ENCODE measurements at places on chromosomes 6 and 20.
A peak's percentile ranks its signal among the peaks of the same experiment; 100 is the strongest.

DNA sequence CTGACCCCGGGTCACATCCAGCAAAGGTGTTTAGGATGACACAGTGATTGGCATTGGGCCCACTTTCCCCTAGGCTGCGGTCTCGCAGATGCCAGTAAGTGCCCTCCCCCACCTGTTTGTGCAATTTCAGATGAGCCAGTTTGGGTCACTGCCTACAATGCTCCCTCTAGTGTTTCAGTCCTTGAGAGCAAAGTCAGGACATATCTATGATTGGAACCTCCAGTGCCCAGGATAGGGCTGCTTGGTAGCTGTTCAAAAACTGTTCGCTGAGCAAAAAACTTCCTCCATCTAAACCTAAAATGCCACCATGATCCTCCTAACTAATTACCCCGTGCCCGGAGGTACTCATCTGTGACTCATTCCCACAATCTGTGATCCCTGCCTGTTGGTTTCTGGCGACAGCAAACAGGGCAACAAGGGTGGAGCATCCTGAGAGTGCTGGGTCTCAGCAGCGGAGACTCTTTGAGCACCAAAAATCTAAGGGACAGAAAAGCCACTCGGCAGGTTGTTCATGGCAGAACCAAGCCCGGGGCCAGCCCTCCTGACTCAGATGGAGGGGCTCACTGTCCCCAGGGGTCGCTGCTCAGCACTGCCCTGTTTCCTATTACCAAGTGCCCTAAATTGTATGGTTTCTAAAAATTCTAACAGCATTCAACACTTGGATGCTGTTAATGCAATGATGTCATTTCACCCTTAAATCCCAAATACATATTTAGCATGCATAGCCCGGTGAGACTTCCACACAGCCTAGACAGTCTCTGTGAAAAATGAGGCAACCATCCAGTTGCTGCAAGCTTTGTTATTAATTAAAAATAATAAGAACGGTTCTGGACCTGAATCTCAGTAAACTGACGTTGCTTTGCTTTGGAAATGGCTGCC, 5.0 kb downstream of the VSX1 start:
- no peak for DNase-seq

DNA sequence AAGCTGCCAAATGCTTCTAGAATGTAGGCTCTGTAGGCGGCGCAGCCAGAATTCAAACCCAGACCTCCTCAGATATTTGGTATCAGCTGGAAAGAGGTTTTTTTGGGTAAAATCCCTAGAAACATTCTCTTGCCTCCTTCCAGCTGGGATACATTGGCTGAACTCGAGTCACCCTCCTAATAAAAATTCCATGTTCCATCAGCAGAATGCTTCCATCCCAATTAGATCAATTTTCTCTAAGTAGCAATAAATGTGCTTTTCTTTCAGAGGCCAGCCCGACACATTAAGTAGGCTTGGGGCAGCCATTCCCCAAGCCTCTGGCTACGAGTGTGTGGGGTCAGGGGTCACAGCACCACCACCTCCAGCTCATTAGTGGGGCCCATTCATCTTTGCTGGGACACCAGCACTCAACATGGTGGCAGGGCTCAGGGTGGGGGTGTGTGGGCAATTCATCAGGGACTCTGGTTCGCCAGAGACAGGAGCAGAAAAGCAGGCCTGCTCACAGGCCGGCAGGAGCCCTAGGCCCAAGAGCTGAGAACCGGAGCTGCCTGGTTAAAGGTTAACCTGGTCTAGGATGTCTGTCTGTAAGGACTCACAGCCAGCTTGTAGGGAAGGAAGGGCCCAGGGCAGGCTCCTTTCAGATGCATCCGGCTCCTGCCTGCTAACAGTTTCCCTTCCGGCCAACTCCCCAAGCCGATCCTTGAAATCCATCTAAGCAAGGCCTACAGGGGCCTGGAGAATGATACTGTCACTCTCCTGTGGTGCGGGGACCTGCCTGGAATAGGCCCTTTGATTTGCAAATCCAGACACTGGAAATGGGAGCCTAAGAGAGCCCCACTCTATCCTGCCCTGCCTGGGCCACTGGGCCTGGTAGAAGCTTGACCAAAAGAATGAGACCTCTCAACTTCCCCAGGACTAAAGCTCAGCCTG, 159.1 kb upstream of the TOP1 start:
- no peak for DNase-seq

DNA sequence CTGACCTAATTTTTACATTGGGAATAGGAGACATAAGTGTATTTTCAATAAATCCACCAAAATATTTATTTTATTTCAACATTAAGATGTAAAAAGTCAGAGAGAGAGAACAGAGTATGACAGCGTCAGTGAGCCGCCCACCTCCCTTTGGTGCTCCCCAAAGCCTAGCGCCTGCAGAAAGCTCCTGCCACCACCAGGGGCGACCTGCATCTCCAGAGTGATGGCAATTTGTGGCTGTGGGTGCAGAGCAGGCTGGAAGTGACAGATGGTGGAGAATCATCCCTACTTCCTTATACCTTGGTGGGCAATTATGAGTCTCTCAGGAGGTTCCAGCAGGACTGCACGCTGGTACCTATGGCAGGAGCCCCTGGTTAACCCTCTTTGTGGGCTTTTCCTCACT, 87.3 kb downstream of the PTPRT start:
- no peak for DNase-seq

DNA sequence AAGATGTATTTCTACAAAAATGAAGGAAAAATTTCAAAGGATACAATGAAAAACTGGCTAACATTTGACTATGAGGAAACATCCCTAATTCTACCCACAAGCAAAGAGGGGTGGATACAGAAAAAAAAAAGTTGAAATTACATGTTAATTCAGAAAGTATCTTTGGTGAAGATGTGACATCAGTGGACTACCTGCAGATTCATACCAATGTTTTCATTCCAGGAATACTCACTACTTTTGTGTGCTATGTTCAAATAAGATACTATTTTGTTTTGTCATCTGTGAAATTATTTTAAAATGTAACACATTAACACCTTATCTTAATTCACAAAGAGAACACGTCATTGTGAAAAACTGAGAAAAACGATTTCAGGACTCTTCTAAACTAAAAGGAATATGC, 159.3 kb upstream of the SHLD1 start:
- no peak for DNase-seq

DNA sequence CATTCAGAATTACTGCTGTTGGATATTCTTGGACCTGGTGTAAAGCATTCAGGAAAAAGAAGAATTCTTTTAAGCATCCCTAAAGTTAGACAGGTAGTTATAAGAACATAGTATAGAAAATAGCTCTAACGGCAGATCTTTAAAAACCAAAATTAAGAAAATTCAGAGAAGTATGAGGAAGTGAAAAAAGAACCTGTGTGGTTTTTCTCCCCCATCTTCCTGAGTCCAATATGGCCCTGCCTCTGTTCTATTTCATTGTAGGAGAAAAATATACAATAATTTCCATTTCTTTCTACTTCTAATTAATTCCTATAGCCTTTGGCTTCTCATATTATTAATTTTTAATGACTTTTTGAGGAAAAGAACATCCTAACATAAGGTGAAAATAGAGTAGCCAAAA, 47.1 kb downstream of the FHL5 start:
- DNase-seq: no peak

DNA sequence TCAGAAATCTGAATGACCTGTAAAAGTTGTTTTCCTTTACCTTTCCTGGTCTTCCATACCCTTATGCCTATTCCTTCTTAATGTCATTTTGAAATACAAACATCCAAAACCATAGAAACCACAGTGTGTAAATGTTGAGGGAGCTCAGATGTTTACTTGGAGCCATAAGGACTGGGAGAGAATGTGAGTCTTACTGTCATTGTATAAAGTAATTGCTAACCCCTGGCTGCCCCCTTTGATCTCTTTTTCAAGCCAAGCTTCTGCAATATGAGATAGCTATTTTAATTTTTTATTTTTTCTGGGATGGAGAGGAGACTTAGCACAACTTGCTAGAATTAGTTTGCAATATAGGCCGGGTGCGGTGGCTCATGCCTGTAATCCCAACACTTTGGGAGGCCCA, 124.4 kb upstream of the AKIRIN2 start:
- DNase-seq: no peak

- no peak for DNase-seq
Observed at GRCh38 chr6:75830959-75831885, 82.2 kb downstream of the MYO6 start.

GRCh38 chr6:33929575-33930288, 125.9 kb upstream of the MLN start:
- DNase-seq: peak; percentile 23

GRCh38 chr20:24488800-24489175, 19.4 kb downstream of the SYNDIG1 start:
- DNase-seq: no peak

- no peak for DNase-seq
Observed at GRCh38 chr20:36063916-36064657, 90.5 kb upstream of the EPB41L1 start.

- no peak for DNase-seq
Observed at GRCh38 chr20:48858075-48858790, 30.4 kb upstream of the PREX1 start.

DNA sequence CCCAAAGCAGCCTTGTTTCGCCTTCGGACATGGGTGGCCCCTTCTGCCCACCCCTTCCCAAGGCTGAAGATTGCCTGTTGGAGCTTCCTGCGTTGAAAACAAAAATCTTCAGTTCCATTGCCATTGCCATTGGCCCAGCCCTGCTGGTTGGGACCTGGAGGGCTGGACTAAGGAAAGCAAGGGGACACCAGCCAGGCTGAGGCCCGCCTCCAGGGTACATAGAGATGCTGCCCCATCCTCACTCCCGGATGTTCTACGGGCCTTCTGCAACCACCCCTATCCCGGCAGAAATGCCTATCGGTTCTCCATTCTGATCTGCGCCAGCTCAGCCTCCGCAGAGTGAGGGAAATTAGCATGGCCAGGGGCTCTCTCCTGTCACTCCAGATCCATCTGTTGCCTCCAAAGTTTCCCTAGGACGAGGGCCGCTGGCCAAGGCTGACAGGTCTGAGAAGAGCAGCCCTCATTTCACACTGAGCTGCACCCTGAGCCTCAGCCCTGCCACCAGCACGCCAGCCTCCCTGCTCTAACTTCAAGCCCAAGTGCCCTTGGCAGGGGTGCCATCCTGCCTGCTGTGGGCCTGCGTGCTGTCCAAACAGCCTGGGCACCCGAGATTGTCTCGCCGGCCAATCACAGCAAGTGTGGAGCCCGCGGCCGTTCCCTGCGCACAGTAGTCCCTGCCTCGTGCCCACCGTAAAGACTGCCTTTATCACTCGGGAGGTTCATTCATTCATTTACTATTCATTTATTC, 13.4 kb upstream of the STX16 start:
- no peak for DNase-seq

DNA sequence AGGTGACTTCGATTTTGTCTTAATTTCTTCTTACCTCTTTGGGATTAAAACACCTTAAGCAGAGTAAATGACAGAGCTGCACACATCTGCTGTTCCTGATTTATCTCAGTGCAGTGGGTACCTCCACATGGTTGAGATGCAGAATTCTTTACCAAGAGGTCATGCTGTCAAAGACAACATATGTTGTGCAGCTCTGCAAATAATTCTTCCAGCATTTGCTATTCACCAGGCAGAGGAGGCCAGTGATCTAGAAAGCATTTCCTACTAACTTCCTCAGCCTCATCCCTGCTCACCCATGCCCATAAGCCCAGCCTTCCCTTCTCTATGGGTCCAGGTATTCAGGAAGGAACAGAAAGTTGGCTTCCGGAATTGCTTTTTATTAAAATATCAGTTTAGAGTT, 109.3 kb downstream of the THBS2 start:
- no peak for DNase-seq

DNA sequence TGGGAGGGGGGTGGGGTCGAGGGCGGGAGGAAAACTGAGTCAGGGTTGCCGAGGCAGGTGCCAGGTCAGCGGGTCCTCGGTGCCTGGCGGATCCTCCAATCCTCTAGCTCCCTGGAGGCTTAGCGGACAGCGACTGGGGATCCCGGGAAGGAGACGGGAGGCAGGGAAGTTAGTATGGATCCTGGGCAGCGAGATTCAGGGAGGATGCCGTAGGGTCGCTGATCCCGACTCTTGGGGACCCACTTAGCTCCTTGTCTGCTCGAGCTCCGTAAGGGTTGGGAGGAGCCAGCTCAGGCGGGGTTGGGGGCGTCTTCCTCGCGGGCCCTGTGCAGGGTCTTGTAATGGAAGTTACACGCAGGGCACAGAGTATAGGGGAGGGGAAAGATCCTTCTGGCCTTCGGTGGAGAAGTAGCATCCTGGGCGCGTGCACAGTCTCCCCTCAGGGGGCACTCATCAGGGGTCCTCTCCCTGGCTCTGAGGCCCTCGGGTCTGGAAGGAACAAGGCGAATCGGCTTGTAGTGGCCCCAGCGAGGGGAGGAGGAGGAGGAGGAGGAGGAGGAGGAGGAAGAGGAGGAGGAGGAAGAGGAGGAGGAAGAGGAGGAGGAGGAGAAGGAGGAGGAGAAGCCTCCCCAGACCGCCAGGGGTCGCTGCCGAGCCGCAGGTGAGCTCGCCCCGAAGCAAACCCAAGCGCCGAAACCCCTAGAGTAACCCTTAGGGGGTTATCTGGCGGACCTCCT, 6.4 kb upstream of the SLC12A5 start:
- no peak for DNase-seq

DNA sequence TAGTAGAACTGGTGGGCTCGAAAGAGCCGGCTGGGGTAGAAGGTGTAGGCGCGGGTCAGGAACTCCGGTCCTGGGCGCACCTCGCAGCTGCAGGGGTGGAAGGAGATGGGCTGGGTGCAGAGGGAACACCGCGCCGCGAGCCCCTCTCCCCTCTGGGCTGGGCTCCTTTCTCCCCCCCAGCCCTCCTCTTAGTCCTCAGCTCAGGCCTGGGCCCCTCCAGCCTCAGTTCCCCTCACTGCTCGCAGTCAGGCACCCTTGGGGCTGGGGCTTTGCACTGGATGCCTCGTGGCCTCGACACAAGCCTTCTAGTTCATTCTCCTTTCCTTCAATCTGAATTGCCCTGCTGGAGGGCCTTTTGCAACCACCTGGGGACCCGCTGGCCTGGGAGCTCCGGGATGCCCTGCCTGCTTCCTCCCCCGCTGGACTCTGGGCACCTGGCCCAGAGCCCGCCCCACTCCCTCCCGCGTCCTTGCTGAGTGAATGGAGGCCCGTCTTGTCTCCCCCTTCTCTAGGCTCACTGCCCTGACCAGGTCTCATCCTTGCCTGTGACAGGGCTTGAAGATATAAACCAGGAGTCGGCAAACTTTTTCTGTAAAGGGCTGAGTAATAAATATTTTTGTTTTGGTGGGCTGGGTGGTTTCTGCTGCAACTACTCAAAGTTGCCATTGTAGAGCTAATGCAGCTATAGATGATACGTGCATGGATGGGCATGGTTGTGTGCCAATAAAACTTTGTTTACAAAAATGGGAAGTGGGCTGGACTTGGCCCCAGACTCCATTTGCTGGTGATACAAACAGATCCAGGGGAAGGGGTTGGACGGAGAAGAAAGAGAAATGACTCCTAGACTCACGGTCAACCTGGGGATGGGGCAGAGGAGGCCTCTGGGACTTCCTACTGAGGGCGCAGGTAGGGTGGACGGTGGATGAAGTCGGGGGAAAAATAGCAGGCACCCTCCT, 47.3 kb downstream of the APCDD1L start:
- no peak for DNase-seq

Measured in right renal cortex interstitium (tissue), 3 donors.